ENCODE measurements at places on chromosomes 11 and 22. TPM values are rescaled to one million over a fixed set of nuclear protein-coding genes. Genes with fewer than 3 reads are reported as not detected.

LMO2 gene
- 0.05 TPM for polyA plus RNA-seq

LAYN gene
- 366 TPM for polyA plus RNA-seq

OR51B5 gene
- 0.15 TPM for polyA plus RNA-seq

TMPRSS4 gene
- not detected for polyA plus RNA-seq
